ENCODE measurements at places on chromosomes 5 and 9.

DNA sequence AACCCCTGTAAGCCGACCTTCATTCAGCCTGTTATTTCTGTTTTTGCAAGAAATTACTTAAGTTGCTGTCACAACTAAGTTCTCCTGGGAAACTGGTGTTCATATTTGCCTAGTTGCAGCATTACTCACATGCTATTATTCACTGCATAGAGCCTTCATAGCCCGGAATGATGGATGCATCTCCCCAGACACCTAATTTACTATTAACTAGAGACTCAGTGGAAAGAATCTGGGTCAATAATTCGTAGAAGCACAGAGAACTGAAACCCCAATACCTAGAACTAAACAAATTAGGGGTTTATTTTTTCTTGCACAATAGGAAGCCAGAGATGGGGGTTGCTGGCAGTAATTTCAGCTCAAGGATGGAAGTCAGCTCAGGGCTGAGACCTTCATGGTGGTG lies 45.7 kb upstream of the FAM170A start:
- no peak for DNase-seq

DNA sequence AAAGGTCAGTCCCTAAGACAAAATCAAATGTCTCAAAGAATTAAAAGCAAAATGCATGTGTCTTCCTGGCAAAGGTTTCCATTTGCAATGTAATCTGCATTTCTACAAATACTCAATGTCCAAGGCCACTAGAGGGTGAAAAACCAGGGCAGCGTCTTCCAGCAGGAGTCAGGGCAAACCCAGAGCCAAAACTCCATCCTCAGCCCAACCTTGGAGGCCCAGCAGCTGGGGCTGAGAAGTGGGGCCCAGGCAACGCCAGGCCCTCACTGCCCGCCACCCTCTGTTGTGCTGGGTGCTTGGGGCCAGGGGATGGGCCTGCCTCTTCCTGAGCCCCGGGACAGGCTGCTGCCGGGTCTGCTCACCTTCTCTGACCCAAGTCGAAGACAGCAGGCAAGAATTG lies 200.1 kb downstream of the PAX5 start:
- DNase-seq: no peak

DNA sequence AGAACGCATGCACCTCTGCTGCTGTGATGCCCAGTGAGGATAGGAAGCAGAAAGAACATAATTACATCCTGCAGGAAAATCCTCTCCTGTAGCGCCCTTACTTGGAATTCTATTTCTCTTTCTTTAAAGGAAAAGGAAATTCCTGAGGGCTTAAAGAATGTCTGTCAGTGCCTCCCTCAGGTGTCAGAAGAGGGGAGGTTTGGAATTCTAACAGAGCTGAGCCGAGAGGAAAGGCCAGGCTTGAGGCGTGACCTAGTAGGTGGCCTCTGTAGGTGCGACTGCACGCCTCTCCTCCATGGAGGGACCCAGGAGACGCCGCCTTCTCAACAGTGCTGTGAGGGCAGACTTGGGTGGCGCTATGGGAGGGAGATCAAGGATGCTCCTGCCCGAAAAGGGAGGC lies 55.9 kb upstream of the ERCC6L2 start:
- DNase-seq: no peak

- no peak for DNase-seq
Measured at GRCh38 chr5:165477546-165477945, 1972.1 kb downstream of the MAT2B start.

- no peak for DNase-seq
Measured at GRCh38 chr5:14735944-14736343, 71.4 kb downstream of the OTULIN start.

DNA sequence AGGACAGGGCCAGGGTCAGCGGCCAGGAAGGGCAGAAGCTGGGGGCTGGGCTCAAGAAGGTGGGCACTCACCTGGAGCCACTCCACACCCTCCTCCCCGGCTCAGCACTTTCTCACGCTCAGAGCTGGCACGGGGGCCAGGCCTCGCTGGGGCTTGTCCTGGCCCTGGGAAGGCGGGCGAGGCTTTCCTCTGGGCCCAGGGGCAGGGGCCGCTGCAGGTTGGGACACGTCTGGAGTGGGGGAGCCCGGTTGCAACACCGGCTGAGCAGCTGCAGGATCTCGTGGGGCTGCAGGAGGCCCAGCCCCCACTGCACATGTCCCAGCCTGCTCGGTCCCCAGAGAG lies 38.9 kb upstream of the EGFL7 start:
- DNase-seq: no peak

- DNase-seq: no peak
Measured at GRCh38 chr5:159053708-159054107, 46.0 kb downstream of the EBF1 start.

GRCh38 chr5:179313849-179314521 lies 31.3 kb downstream of the ADAMTS2 start:
- no peak for DNase-seq

DNA sequence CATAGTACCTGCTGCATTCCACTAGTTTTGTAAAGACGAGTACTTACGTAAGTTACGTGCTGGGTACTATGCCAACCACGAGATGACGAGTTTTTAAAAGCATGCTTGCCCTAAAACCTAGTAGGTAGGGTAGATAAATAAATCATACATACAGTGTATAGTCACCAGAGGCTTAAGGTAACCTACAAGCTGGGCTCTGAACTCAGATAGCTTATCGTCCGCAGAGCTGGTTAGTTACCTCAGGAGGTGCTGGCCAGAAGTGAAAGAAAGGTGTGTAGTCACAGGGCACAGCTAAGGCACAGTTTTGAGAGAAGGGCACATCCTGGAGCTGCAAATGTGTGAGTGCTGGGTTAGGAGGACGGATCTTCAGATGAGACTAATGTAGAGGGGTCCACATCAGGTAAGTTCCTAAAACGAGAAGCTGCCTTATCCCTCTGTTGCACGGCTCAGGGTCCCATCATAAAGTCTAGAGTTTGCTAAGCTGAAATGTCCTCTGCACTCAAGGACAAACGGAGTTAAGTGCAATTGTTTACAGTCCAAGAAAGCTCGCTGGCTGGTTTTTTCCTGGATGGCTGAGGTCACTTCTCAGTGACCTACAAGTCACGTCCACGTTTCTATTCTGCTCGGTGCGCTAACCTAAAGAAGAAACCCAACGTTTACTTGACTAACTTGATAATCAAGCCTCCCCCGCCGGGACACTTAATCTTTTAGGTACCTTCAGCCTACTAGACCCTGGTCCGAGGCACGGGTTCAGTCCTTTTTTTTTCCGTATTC lies 1.1 kb upstream of the SNX24 start:
- no peak for DNase-seq

- DNase-seq: no peak
Measured at GRCh38 chr5:54159893-54160195, 150.5 kb downstream of the ARL15 start.

DNA sequence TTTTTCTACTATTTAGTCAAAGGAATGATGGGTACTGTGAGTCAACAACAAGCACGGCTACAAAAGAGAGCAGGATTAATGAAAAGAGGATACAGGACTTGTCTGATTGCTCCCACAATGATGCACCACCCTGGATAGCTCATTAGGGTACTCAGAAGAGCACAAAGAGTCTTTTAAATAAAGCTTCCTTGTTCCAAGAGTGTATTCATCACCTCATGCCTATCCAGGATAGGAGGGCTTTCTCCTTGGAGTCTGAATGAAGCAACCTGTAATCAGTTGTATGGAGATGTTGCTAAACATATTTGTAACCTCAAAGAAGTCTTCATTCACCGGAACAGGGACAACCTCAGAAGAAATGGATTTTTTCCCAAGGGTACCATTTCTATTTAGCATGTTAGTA lies 219.5 kb upstream of the TMEM161B start:
- no peak for DNase-seq

GRCh38 chr5:169944922-169945680 lies 35.2 kb downstream of the INSYN2B start:
- DNase-seq: no peak

GRCh38 chr5:169426784-169427183 lies 125.8 kb upstream of the SLIT3 start:
- no peak for DNase-seq

GRCh38 chr5:32379421-32379820 lies 65.1 kb downstream of the ZFR start:
- no peak for DNase-seq

All from SIG-M5 (cell line).